ENCODE measurements at places on chromosomes 12 and 14. TPM values are rescaled to one million over a fixed set of nuclear protein-coding genes. Genes with fewer than 3 reads are reported as not detected.

Gene PRPF40B
- total RNA-seq = 8.2 TPM

Gene ANKRD33
- total RNA-seq = not detected

Gene SMIM41
- 9.8 TPM for total RNA-seq

Gene SLC5A8
- total RNA-seq = not detected

Gene C12orf50
- not detected for total RNA-seq

Gene SPIC
- total RNA-seq = not detected

Gene ATL1
- 7.0 TPM for total RNA-seq

Gene DTX1
- total RNA-seq = not detected

Gene IFNG-AS1
- total RNA-seq = not detected

Gene SMOC1
- 0.65 TPM for total RNA-seq

Gene CD4
- total RNA-seq = 0.43 TPM

Gene GSG1
- total RNA-seq = 0.28 TPM

Gene DHRS2
- 0.28 TPM for total RNA-seq

Gene KLRG1
- total RNA-seq = 0.65 TPM

Gene R3HDM2
- 8.0 TPM for total RNA-seq

Gene C1R
- 197 TPM for total RNA-seq

Gene L3HYPDH
- 46.6 TPM for total RNA-seq

Gene TAS2R14
- total RNA-seq = 1.7 TPM

Gene RNU7-1
- not detected for total RNA-seq

Gene PHLDA1
- 39.1 TPM for total RNA-seq

Gene SRRM4
- total RNA-seq = under 0.01 TPM

Gene FAM186B
- total RNA-seq = 0.28 TPM

Gene MYBPC1
- total RNA-seq = not detected

Gene MRPL52
- total RNA-seq = 39.1 TPM

Gene AACS
- 31.2 TPM for total RNA-seq

Gene TAMALIN
- 6.5 TPM for total RNA-seq

Gene LMNTD1
- total RNA-seq = 0.37 TPM

Gene CCDC196
- not detected for total RNA-seq

Gene NELL2
- total RNA-seq = not detected

Gene CPNE6
- total RNA-seq = not detected

Gene ALX1
- 2.5 TPM for total RNA-seq

Gene RHOJ
- 3.4 TPM for total RNA-seq
